ENCODE measurements at places on chromosomes 6 and 20.

GRCh38 chr6:33579828-33580714, at the start of gene BAK1:
Gene BAK1, minus strand, starts transcription at chr6:33580276. Its CDS starts 2,672 bp downstream, at chr6:33577604.
- DNase-seq, result peak; percentile 90

DNA sequence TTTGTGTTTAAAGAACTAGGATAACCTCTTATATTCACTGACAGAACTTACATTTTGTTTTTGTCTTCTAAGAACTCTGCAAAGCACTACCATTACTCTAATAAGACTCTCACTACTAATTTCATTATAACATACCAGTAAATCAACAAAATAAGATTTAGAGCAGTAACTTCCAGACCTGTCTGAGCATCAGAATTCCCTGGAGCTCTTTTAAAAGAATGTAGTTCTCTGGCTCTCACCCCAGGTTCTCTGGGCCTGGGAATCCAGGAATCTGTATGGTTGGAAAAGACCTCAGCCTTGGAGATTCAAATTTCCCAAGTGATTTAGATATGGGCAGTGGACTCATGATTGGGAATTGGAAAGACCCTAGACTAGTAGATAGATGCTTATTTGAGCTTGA, 89.4 kb downstream of the JAG1 start:
- DNase-seq, result no peak

DNA sequence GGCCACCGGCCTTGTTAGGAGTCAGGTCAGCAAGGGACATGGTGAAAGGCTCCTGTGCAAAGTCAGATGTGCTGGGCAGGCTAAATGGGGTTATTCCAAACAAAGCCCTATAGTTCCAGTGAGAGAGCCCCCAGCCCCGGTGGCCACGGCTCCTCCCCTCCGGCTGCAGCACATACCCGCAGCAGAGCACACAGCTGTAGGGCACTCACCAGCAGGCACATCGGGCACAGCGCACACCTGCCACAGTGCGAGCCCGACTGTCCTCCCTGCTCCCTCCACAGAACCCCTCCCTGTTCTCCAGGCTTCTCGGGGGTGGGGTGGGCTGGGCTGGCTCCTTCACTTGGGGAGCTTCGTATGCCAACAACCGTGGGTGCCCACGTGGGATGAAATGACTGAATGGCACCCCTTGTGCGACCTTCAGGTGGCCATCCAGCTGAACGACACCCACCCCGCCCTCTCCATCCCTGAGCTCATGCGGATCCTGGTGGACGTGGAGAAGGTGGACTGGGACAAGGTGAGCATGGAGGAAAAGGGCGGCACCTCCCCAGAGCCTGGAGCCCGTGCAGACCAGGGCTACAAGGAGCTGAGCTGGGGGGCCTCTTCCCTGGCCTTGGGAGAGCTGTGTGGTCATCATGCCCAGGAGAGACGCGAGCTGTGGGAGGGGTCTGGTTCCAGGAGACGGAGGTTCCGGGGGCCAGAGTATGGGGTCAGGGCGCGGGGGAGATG, 30.9 kb downstream of the PYGB start:
- DNase-seq, result no peak

DNA sequence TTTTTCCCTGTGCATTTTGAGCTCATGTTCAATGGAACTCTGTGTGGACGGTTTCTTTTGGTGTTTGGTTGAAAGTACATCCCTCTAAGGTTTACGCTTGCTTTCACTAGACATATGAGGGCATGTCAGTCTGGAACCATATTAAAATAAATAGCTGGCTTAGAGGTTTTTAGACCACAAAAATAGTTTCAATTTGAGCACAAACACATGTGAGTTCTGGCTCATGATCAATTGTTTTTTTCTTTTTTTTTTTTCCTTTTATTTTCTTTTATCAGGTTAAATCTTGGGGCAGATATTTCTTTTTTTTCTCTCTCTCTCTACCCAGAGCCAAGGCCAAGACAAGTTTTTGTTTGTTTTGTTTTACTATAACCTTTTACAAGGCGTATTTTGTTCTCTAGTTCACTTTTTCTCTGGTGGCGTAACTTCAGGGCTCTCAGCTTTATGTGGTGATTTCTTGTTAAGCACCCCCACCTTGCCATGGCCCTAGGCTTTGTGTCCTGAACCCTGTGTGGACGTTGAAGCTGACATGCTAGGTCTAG, 92.9 kb downstream of the SHLD1 start:
- DNase-seq, result no peak

- DNase-seq, result no peak
These were observed 261.4 kb downstream of the KHDC1L start for GRCh38 chr6:72963946-72964345.

GRCh38 chr6:152695372-152696045, 2.2 kb upstream of the MYCT1 start:
- peak; percentile 27 for DNase-seq

GRCh38 chr6:159615918-159616317, 77.1 kb downstream of the SOD2 start:
- DNase-seq, result no peak

- DNase-seq, result no peak
These were observed 79.7 kb downstream of the MMS22L start for GRCh38 chr6:97203343-97203742.

DNA sequence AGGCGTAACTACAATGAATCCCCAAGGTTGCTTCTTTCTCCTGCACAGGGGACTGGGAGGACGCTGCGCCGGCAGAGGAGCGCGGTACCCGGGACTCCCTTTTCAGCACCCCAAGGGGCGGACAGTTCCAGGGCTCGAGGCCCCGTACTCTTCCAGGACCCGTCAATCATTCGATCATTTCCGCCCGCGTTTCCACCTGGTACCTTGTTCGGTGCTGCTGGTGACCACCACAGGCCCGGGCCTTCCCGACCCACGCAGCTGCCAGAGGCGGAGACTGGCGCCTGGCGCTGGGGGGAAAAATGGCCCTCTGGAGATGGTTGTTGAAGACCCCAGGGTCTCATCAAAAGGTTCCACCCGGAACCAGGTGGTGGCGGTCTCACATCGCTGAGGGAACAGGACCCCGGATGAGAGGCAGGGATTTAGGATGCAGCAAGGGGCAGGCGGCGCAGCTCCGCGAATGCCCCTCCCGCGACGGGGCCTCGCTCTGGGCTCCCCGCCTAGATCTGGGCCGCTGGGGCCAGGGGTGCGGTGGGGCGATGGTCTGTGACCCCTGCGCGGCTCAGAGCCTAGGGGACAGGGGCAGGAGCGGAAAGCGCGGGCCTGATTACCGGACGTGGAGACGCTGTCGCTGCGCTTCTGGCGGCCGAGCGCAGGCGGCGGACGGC, 744 bp downstream of the VSX1 start:
- DNase-seq, result no peak

GRCh38 chr6:111838749-111839484, 34.3 kb downstream of the FYN start:
- DNase-seq, result no peak
